ENCODE measurements at places on chromosomes 6 and 20. TPM values are rescaled to one million over a fixed set of nuclear protein-coding genes. Genes with fewer than 3 reads are reported as not detected.

The C20orf141 gene
- total RNA-seq: not detected

DNA sequence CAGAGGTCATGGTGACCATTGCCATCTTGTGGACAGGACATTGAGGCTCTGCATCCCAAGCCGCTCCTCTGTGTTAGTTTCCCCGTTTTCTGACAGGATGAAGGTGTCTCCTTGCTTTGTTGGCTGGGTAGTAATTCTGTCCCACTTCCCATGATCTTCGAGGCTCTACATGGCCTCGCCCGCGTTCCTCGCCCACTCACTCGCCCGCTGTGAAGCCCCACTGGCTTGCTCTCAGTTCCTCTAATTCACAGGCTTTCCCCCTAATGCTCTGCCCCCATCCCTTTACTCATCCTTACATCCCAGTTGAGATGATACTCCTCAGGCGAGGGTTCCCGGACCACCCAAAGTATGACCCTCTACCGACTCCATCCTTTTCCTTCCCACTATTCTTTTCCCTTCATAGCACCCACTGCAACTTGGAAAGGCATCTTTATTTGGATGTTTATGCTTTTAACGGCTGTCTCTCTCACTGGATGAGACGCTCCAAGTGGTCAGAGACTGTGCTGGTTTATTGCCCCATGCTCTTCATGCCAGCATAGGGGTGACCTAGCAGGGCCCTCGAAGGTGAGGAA lies 511 bp upstream of the SLC35B2 start:
- DNase-seq: no peak

DNA sequence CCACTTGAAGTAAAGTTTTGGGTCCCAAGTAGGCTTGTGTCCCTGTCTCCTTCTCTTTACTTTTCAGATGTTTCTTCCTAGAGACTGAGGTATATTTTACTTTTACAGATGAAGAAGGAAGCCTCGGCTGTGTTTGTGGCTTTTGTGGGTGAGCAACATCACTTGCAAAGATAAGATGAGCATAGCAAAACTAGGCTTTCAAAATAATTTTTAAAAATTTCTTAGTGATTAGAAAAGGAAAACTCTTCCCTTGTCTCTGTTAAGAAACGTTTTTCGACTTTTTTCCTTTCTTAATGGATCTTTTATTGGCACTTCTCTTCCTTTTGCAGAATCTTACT lies 7.6 kb downstream of the PTPN1 start:
- DNase-seq: no peak

- no peak for DNase-seq
These were observed 1.2 kb upstream of the PI3 start for GRCh38 chr20:45173522-45173921.

DNA sequence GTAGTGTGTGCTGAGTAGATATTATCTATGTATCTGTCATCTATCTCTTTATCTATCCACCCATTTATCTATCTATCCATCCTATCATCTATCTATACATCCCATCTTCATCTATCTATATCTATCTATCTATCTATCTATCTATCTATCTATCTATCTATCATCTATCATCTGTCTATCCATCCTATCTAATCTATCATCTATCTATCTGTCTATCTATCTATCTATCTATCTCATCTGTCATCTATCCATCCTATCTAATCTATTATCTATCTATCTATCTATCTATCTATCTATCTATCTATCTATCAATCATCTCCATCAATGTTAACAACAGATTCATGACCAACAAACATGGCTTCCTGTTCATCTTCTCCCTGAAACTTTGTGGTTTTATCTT lies 90.5 kb upstream of the SLC24A3 start:
- no peak for DNase-seq

GRCh38 chr6:108869876-108870275 lies 21.7 kb downstream of the ARMC2 start:
- DNase-seq: no peak

DNA sequence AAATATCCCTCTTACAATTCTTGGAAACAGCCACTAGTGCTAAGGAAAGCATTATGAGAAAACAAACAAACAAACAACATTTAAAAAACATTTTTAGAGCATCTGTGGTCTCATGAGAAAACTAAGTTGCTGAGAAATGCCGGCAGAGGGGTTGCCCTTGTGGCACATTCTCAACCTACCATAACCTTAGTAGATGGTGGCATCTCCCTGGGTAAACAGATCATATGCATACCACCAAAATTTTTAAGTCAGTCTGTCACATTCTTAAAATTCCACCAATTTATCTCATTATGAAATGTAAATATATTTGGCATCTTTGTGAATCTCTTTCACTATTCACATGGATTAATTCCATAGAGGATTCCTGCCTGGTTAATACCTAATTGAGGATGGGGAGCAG lies 575.7 kb upstream of the MARCKS start:
- DNase-seq: no peak

GRCh38 chr6:135604035-135604860 lies 106.7 kb upstream of the AHI1 start:
- no peak for DNase-seq
